Hindlimb muscle (tissue), 1 donor: ENCODE measurements at places on chromosomes 4 and X. TPM values are rescaled to one million over a fixed set of nuclear protein-coding genes. Genes with fewer than 3 reads are reported as not detected.

GRCh38 chr4:182684796-182685195, 232.4 kb downstream of the DCTD start:
- no peak for DNase-seq

The PDE5A gene
- 14.6 TPM for polyA plus RNA-seq

DNA sequence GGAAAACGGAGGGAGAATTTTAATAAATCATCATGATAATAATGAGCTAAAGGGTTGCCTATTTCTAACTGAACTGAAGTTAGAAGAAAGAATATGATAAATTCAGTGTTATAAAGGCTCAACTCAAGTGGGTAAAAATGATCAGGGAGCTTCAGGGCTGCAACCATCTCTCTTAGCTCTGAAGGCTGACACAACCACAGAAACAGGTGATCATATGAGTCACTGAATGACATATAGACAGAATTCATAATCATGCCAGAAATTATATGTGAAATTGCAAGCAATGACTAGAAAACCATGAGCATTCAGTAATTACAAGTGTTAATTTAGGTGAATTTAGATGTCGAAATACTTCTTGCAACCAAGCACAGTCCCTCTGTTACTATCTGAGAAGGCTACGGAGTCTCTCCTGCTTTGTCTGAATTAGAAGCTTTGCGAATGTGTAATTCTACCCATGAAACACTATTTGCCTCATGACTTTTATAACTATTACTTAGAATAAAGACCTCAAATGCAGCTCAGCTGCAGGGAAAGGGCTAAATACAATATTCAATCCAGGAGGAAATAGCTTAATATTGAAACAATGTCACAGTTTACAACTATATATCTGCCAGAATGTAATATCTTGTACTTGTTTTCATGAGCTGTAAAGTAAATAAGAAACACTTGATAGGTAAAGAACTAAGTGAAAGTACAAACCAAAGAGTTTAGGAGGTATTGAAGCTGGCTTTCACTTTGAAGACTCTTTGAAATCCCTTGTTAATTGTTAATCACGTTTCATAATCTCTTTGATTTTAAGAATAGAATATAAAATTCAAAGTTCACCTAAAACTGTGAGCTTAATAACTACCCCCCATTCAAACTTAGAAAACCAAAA, 1972.6 kb downstream of the ARAP2 start:
- no peak for DNase-seq

GRCh38 chrX:39974270-39974669, 123.5 kb downstream of the BCOR start:
- DNase-seq = no peak

DNA sequence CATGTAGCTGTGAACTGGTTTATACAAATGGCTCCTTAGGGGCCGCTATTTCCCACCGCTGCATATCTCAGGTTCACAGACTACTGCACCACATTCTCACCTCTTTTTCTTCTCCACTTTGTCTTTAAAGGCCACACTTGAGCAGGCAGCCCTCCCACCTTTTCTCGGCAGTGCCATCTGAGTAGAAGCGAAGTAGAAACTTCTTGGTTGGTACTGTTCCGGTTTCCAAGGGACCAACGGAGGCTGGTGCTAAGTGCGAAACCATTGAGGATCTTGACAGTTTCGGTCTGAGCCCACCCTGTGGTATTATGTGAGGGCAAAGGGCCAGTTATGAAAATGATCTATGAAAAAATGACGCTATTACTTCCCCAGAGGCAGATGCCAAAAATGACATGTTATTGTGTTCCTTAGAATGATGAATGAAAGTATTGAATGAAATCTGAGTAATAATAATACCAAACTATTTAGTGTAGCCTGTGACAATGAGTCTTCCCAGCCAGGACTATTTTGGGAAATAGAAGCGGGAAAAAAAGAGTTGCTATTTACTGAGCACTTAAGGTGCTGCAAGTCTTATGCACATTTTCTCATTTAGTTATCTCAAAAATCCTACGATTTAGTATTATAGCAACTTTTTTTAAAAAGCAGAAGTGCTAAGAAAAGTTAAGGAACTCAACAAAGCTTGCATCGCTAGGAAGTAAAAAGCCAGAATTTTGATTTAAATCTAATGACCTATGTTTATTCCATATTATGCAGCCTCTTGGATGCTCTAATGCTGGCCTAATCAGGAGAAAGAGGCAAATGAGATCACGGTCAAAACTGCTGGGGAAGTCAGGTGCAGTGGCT, 29.6 kb upstream of the CHRNA9 start:
- no peak for DNase-seq

The VCX2 gene
- polyA plus RNA-seq = not detected

The F8A1 gene
- 9.6 TPM for polyA plus RNA-seq

DNA sequence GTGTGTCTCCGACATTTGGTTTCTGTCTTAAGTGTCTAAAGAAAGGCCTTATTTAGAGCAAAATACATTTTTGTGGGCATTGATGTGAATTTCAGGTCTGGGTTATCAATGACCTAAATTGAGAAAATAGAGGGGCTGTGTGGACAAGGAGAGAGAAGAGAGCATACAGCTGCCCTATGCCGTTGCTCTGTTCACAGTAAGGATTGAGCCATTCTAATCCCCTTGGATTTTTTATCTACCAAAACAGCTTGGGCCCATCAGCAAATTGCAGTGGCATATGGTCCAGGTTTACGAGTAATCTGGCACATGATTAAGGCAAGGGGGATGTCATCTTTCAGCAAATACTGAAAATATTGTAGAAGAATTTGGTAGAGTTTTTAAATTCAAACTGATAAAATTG, 210.2 kb downstream of the ANTXR2 start:
- DNase-seq = no peak

The LRAT gene
- 0.53 TPM for polyA plus RNA-seq

GRCh38 chrX:20244931-20245330, 21.8 kb downstream of the RPS6KA3 start:
- DNase-seq = peak; percentile 45

The CFI gene
- polyA plus RNA-seq = 7.3 TPM

The MAGEA12 gene
- not detected for polyA plus RNA-seq

DNA sequence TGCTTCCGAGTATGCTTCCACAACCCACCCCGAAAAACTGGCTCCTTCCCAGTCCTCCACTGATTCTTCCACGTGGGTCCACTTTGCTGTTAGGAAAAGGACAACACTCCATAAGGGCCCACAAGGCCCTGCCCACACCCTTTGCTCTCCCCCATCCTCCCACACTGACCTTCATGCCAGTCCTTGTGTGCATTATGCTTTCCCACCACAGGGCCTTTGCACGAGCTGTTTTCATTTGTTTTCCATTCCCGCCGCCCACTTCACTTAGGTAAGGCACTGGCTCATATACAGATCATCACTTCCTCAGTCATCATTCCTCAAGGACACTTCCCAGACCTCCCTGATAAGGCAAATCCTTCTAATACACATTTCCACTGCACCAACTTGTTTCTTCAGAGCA, 16.8 kb upstream of the SEL1L3 start:
- DNase-seq = no peak

DNA sequence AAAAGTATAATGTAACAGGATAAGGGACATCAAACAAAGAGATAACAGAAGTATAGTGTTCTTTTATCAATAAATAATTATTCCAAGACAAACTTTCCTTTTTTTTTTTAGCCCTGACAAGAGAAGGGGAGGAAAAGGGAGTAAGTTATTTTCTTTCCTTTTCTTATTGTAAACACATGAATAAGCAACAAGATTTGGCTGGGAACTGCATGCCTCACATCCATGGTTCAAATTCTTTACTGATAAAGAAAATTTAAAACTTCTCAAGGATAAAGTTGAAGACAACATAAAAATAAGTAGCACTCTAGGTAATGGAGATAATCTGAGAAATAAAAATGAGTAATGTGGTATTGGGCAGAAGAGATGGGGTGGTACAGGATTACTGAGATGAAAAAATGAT, 71.6 kb downstream of the NEK1 start:
- DNase-seq = no peak

DNA sequence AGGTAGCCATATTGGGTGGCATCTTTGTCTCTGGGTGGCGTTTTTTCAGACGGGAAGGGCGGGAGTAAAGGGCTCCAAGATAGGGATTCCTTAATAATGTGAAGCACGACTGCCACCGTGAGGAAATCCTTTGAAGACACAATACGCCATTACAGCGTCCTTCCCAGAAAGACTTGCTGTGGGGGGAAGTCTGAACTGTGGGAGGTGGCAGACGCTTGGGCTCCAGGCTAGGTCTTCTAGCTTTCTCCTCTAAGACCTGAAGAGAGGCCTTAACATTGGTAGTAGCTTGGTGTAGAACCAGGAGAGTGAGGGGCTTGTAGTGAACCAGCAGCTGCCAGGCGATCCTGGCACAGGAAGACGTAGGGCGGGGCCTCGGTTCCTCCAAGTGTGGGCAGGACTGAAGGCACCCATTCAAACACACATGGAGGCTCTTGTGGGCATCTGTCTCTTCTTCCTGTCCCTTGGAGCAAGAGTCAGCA, 197.3 kb downstream of the OR13H1 start:
- no peak for DNase-seq

GRCh38 chr4:157819693-157820464, 352.9 kb downstream of the GASK1B start:
- no peak for DNase-seq

DNA sequence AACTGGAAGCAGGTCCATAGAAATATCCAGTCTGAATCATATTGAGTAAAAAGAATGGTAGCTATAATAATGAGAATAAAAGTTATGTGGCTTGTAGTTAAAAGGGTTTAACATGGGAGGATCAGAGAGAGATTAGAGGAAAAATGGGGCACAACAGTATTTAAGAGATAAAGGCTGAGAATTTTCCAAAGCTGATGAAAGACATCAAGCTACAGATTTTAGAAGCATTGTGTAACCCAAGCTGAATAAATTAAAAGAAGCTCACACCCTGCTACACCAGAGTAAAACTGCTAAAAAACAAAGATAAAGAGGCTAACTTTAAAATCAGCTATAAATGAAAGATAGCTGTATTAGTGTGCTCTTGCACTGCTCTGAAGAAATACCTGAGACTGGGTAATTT, 94.2 kb downstream of the AASDH start:
- DNase-seq = no peak

The CDS1 gene
- 0.43 TPM for polyA plus RNA-seq

DNA sequence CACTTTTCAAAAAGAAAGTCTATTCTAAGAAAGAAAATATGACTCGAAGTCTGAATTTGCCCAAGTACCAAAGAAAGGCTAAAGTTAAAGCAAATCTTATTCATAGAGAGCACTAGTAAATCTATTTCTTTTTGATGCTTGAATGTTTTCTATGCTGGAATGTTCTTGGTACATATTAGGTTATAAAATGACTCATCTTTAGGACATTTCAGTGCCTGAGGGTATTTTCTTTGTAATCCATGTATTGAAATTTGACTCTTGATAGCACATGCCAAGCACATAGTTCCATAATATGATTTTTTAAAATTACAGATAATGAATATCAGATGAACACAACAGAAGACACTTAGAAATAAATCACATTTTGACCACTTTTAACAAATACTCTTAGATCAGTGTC, 232.8 kb downstream of the TRIML1 start:
- no peak for DNase-seq

DNA sequence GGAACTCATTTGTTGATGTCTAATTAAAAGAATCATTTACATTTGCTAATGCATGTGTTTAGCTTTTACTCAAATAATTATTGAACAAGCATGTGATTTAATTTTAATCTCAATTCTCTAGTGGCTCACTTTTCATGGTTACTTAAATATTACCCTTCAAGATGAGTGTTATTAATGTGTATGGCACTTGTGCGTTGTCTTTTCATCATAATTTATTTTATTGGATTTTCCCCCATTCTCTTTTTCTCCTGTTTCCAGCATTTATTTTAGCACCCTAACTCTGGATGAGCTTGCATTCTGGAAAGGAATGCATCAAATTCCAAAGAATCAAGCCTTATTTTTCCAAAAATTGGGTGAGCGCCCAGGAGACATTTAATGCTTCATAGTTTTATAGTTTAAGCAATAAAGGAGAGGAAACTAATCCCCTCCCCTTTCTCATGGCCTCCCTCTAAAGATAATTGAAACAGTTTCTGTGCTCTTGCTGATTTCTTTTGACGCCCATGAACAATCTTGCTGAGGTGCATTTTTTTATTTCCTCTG, 191.1 kb upstream of the FAT4 start:
- peak; percentile 62 for DNase-seq
